ENCODE measurements at places on chromosomes 16 and 17. TPM values are rescaled to one million over a fixed set of nuclear protein-coding genes. Genes with fewer than 3 reads are reported as not detected.

KREMEN2 gene
- total RNA-seq: 1.0 TPM

TMC8 gene
- total RNA-seq: 0.60 TPM

ABCA8 gene
- total RNA-seq: 5.5 TPM

GRCh38 chr16:6891496-6891895 is 441.1 kb upstream of the RBFOX1 start:
- H3K4me1 ChIP-seq: no peaks in the 10 kb centered on the region
- DNase-seq: no peak
- no peaks in the 10 kb centered on the region for H3K36me3 ChIP-seq
- H3K4me3 ChIP-seq: no peak overlapping the region
- H3K27me3 ChIP-seq: no peaks in the 10 kb centered on the region

DNA sequence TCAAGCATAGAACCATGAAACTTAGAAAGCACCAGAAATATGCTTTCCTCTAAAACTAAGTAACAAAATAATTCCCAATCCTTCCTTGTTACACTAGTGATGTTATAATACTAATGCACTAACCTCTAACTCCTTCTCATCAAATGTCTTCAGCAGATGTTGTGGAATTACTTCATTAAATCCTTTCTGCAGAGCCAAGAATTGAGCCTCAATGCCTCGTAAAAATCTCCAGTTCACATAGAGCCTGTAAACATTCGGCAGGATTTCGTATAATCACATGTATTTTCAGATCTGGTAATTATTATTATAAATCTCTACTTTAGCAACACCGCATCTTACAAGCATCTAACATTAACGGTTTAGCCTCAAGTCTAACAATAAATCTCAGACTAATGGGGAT is 44.7 kb downstream of the CEP95 start:
- no peaks in the 10 kb centered on the region for H3K27me3 ChIP-seq
- DNase-seq: no peak
- H3K4me3 ChIP-seq: no peak overlapping the region
- H3K4me1 ChIP-seq: no peaks in the 10 kb centered on the region

DNA sequence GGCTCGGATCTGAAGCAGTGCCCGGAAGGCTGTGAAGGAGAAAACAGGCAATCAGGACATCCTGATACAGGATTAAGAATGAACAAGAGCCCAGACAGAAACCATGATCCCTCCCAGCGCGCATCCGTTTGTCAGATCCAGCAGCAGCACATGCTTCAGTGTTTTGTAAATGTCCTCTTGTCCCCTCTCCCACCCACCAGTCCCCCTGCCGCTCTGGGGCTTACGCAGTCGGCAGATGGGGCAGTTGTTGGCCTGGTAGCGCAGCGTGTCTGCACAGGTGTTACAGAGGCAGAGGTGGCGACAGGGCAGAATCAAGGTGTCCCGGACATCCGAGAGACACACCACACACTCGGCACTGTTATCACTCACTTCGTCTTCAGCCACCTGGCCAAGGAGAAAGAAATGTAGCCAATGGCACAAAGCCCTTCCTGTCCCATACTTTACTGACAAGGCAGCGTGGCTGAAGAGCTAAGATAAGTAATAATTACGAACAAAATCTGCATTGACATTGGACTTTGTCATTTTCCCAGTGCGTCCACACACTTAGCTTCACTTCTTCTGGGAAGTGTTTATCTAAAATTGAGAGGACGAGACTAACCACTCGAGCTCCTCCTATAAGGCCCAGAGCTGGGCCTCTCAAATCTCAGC is 20.7 kb upstream of the FOXJ1 start:
- H3K36me3 ChIP-seq: no peaks in the 10 kb centered on the region
- no peaks in the 10 kb centered on the region for H3K4me1 ChIP-seq
- no peak overlapping the region for H3K27ac ChIP-seq
- H3K4me3 ChIP-seq: no peak overlapping the region

DNA sequence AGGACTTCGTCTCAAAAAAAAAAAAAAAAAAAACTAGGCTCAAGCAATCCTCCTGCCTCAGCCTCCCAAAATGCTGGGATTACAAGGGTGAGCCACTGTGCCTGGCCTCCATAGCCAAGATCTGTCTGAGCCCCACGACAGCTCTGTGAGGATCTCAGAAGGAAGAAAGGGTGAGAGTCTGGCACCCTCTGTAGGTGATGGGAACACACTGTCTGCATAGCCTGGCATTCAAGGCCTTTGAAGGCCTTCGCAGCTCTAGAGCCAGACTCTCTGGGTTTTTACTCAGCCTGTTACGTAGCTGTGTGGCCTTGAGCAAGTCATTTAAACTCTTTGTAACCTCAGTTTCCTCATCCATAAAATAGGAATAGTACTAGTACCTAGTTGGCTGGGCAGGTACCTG is 6.3 kb upstream of the XPO6 start:
- H3K4me1 ChIP-seq: no peaks in the 10 kb centered on the region
- no peaks in the 10 kb centered on the region for H3K36me3 ChIP-seq
- no peaks in the 10 kb centered on the region for H3K27me3 ChIP-seq
- no peak for DNase-seq
- no peak overlapping the region for H3K4me3 ChIP-seq

GRCh38 chr17:39199820-39200069 is 338 bp upstream of the RPL19 start:
- H3K4me1 ChIP-seq: peaks cover 65% of the 10 kb centered on the region
- peak overlapping the region; percentile 99 for H3K27ac ChIP-seq
- DNase-seq: peak; percentile 96
- H3K27me3 ChIP-seq: no peaks in the 10 kb centered on the region

DNA sequence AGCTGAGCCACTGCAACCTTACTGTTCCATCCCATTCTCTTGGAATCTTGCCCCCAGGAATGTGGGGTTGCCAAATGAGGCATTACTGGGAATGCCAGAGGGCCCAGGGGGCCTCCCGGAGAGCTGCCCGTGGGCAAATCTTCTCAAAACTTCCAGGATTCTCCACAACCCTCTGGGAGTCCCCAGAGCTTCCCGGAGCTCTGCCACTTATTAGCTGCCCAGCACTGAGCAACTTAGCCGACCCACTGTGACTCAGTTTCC is 306.0 kb downstream of the FOXL1 start:
- peaks cover 60% of the 10 kb centered on the region for H3K27me3 ChIP-seq
- no peak overlapping the region for H3K27ac ChIP-seq
- H3K4me3 ChIP-seq: no peak overlapping the region
- DNase-seq: no peak

DNA sequence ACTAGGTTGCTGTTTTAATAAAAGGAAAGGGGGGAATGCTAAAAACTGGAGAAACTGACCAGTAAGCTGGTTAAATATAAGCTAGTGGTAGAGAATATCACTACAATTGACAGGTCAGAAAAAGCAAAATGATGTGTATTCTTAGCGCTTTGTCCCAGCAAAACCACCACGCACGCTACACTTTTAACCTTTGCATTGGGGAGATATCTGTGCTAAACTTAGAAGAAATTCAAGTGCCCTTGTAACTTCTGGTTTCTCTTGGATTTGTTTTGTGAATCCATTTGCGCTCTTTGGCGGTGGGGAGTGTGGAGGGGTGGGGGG is 1.4 kb downstream of the GAN start:
- H3K4me1 ChIP-seq: peaks cover 60% of the 10 kb centered on the region
- H3K36me3 ChIP-seq: peaks cover 3% of the 10 kb centered on the region
- peak overlapping the region; percentile 93 for H3K27ac ChIP-seq
- peak overlapping the region; percentile 80 for H3K4me3 ChIP-seq
- no peaks in the 10 kb centered on the region for H3K27me3 ChIP-seq

- no peaks in the 10 kb centered on the region for H3K36me3 ChIP-seq
- no peak for DNase-seq
- H3K4me3 ChIP-seq: no peak overlapping the region
- peaks cover 5% of the 10 kb centered on the region for H3K27me3 ChIP-seq
- no peaks in the 10 kb centered on the region for H3K4me1 ChIP-seq
Measured at GRCh38 chr17:41121742-41122141, 2.2 kb downstream of the KRTAP4-12 start.

GRCh38 chr16:56048425-56049105 is 142.7 kb upstream of the GNAO1 start:
- H3K27ac ChIP-seq: no peak overlapping the region
- no peak overlapping the region for H3K4me3 ChIP-seq
- no peak for DNase-seq
- H3K27me3 ChIP-seq: peaks cover 6% of the 10 kb centered on the region

DNA sequence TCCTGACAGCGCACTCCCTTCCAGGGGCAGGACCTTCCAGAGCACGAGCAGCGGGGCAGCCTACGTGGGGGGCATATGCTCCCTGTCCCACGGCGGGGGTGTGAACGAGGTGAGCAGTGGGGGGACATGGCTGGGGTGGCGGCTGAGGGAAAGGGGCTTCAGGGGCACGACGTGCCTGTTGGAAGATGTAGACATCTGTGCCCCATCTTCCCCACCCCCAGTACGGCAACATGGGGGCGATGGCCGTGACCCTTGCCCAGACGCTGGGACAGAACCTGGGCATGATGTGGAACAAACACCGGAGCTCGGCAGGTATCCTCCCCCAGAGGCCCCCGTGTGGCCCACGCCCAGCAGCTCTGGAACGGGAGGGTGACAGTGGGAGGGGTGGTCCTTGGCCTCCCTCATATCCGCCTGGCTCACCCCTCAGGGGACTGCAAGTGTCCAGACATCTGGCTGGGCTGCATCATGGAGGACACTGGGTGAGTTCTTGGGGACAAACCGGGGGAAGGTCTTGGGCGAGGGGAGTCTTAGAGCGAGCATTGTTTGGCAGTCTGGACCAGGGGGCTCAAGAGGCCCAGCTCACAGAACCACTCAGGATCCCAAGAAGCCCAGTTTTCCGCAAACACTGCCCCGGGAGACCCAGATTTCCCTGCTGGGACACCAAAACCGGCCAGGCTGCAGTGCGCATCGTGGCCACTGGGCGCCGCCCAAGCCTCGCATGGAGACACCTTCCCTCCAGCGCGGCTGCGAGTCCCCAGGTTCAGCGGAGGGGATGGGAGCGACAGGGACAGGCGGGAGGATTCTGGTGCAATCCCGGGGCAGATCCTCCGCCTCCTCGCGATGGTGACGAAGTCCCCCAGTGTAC is 15.7 kb downstream of the ADAM11 start:
- H3K27me3 ChIP-seq: peaks cover 32% of the 10 kb centered on the region
- DNase-seq: peak; percentile 92
- no peak overlapping the region for H3K27ac ChIP-seq
- peaks cover 24% of the 10 kb centered on the region for H3K4me1 ChIP-seq

DNA sequence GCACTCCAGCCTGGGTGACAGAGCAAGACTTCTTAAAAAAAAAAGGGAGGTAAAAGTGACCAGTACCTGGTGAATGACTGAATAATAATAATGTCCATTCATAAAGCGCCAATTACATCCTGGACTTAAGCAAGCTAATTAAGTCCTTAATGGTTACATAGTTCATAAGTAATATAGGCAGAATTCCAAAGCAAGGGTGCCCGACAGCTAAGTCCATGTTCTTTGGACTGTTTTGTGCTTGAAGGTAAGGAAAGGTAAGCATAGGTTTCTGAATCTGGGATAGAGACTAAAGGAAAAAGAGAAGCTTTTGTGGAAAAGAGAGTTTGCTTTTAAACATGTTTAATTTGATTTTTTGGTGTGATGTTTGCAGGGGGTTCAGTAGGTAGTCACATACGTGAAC is 9.8 kb downstream of the POLR2A start:
- no peak overlapping the region for H3K27ac ChIP-seq
- H3K4me3 ChIP-seq: no peak overlapping the region
- peaks cover 33% of the 10 kb centered on the region for H3K36me3 ChIP-seq
- H3K27me3 ChIP-seq: no peaks in the 10 kb centered on the region
- DNase-seq: no peak
- peaks cover 14% of the 10 kb centered on the region for H3K4me1 ChIP-seq

DNA sequence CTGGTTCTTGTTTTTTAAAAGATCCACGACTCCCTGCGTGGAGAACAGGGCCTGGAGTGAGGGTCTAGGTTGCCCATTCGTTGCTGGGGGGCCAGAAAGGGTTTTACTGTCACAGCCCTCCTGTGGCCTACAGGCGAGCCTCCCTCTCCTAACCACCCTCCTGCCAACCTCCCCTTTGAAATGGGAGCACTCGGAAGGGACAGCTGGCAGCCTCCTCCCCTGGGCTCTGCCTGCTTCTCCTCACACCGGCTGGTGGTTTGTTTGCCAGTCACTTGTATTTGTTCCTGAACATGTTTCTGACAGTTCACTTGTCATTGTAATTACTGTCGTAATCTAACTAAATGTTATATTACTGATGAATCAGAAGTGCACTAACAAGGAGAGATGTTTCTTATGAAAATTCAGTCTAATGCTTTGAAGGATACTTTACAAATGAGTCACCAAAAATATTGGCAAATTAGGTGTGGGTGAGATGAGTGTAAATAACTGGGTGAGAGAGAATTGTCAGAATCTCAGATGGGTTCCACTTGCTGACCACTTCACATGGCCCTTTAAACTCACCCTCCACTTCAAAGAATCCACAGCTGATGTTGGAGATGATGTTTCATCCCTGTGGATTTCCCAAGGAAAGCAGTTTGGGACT is 2.7 kb upstream of the SPPL2C start:
- H3K4me3 ChIP-seq: no peak overlapping the region
- no peak for DNase-seq
- H3K36me3 ChIP-seq: no peaks in the 10 kb centered on the region
- no peaks in the 10 kb centered on the region for H3K4me1 ChIP-seq

DNA sequence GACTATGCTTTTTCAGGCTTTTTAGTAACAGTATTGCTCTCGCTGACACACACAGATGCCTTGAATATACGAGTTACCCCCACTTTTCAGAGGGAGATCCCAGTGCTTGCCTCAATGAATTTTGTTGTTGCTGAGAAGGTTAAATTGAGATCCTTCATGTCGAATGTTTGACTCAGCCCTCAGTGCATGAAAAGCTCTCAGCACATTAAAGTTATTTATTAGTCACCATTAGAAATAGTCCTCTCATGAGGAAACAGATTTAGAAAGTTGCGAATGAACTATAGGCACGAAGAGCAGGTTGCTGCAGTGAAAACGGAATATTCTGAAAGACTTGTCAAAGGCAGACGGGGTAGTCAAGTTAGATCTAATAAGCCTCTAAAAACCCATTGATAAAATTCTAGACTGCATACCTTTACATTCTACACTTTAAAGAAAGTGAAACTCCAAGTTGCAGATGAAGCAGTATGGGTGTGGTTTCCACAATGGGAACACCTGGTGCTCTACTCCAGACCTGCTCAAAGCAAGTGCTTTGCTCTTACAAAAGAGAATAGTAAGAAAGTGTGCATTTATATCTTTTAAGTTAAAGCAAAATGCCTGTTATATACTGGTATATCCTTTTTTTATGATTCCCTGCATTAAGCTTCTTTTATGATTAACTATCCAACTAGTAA is 238.1 kb downstream of the MAF start:
- H3K36me3 ChIP-seq: no peaks in the 10 kb centered on the region
- H3K4me1 ChIP-seq: peaks cover 7% of the 10 kb centered on the region
- no peak overlapping the region for H3K27ac ChIP-seq
- DNase-seq: no peak
- no peaks in the 10 kb centered on the region for H3K27me3 ChIP-seq

- no peak overlapping the region for H3K4me3 ChIP-seq
- no peak for DNase-seq
- H3K4me1 ChIP-seq: no peaks in the 10 kb centered on the region
- no peaks in the 10 kb centered on the region for H3K36me3 ChIP-seq
Measured at GRCh38 chr17:65800655-65801054, 239.2 kb upstream of the AXIN2 start.

GRCh38 chr17:79041723-79042420 is 17.9 kb downstream of the C1QTNF1 start:
- H3K27me3 ChIP-seq: no peaks in the 10 kb centered on the region
- no peak overlapping the region for H3K4me3 ChIP-seq
- H3K27ac ChIP-seq: no peak overlapping the region
- H3K36me3 ChIP-seq: no peaks in the 10 kb centered on the region
- peaks cover 43% of the 10 kb centered on the region for H3K4me1 ChIP-seq

GRCh38 chr17:31318298-31318801 is 3.1 kb downstream of the EVI2A start:
- H3K27me3 ChIP-seq: no peaks in the 10 kb centered on the region
- peaks cover 12% of the 10 kb centered on the region for H3K4me1 ChIP-seq
- no peak for DNase-seq

Data from suprapubic skin (tissue), 4 donors.